Uterine smooth muscle cell (primary cell): ENCODE measurements at places on chromosomes 1 and 21. TPM values are rescaled to one million over a fixed set of nuclear protein-coding genes. Genes with fewer than 3 reads are reported as not detected.

The C21orf91 gene
- 9.4 and 9.5 TPM in 2 replicates for total RNA-seq

The ZNF683 gene
- not detected in 2 replicates for total RNA-seq

The RAB42 gene
- 2.3 and 3.2 TPM in 2 replicates for total RNA-seq

The ADAMTSL4 gene
- 2.1 and 2.9 TPM in 2 replicates for total RNA-seq

The KRTAP20-3 gene
- total RNA-seq = not detected in 2 replicates

The VSIG8 gene
- total RNA-seq = 0.12 TPM in 1 of 2 replicates, not detected in the other
